ENCODE measurements at places on chromosomes 4 and X. TPM values are rescaled to one million over a fixed set of nuclear protein-coding genes. Genes with fewer than 3 reads are reported as not detected.

PGRMC2 gene
- total RNA-seq = 75.3 TPM

CXXC4 gene
- total RNA-seq = 0.96 TPM

BBS12 gene
- 3.3 TPM for total RNA-seq

WDFY3 gene
- 55.5 TPM for total RNA-seq

DCX gene
- not detected for total RNA-seq

ACSL1 gene
- total RNA-seq = 39.0 TPM

FAM53A gene
- 1.8 TPM for total RNA-seq

GRCh38 chr4:18050448-18050847, 28.9 kb upstream of the LCORL start:
- DNase-seq = no peak

GRCh38 chr4:32991663-32992062, 2271.5 kb downstream of the PCDH7 start:
- no peak for DNase-seq

GRCh38 chrX:64842492-64842891, 133.8 kb downstream of the ZC4H2 start:
- no peak for DNase-seq

GRCh38 chrX:44906542-44906941, 33.6 kb downstream of the KDM6A start:
- DNase-seq = no peak

GRCh38 chr4:79178760-79179159, 147.1 kb downstream of the NAA11 start:
- DNase-seq = no peak

DNA sequence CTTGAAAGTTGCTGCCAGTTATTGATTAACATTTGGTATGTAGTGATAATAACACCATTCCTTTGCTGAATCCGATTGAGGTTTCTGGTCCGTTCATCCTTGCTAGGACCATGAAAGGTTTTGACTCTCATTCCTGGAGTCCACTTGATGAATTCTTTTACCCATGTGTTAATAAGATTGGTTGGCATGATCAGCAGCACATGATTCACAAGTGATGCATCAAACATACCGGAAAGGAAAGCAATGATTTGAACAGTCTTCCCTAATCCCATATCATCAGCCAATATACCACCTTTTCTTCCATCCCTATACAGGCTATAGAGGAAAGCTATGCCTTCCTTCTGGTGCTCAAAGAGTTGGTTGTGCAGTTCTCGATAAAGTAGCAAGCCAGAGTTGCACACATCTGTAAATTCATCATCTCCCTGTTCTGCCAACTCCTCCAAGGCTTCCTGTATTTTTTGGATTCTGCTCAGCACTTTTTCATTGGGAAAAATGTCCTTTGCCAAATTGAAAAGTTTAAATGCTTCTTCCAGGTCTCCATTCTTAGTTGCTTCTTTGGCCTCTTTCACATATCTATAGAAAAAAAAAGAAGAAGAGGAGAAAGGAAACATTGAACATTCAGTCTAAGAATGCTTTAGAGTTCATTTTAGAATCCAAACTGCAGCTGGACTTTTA, 26.7 kb downstream of the PIN4 start:
- DNase-seq = no peak

- DNase-seq = no peak
These were observed 231.1 kb downstream of the ARAP2 start for GRCh38 chr4:36013206-36013605.

DNA sequence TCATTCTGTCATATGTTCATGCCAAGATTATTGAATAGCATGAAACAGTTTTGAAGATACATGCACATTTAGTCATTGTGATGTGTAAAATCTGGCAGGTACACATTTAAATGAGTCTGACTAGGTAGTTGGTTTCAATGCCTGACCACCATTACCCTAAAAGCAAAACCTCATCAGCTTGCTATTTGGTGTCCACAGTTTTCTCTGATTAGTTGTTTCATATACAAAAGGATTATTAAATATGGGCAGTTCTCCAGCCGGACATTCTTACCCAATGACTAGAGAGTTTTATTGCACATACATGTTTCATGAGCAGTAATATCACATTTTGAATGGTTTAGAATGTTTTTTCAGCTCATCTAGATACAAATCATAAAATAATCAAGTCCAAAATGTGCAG, 23.7 kb downstream of the DCHS2 start:
- no peak for DNase-seq

DNA sequence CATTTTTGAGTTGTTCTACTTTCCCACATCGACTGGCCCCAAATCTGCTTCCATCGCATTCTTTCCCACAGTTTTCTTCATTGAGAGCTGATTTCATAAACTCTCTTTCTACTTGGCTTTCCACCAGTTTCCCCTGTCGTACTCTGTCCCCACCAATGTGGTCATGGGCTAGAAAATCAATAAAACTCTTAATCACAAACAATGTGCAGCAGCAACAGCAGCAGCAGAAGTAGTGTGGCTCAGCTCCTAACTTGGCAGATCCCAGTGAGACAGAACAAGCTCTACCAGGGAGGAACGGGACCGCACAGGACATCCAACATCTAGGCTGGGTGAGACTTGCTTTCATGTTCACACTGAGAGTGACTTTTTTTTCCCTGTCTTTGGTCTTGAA, 3.1 kb upstream of the SETD7 start:
- no peak for DNase-seq

- DNase-seq = no peak
These were observed 28.7 kb upstream of the MAP3K15 start for GRCh38 chrX:19543951-19544381.

DNA sequence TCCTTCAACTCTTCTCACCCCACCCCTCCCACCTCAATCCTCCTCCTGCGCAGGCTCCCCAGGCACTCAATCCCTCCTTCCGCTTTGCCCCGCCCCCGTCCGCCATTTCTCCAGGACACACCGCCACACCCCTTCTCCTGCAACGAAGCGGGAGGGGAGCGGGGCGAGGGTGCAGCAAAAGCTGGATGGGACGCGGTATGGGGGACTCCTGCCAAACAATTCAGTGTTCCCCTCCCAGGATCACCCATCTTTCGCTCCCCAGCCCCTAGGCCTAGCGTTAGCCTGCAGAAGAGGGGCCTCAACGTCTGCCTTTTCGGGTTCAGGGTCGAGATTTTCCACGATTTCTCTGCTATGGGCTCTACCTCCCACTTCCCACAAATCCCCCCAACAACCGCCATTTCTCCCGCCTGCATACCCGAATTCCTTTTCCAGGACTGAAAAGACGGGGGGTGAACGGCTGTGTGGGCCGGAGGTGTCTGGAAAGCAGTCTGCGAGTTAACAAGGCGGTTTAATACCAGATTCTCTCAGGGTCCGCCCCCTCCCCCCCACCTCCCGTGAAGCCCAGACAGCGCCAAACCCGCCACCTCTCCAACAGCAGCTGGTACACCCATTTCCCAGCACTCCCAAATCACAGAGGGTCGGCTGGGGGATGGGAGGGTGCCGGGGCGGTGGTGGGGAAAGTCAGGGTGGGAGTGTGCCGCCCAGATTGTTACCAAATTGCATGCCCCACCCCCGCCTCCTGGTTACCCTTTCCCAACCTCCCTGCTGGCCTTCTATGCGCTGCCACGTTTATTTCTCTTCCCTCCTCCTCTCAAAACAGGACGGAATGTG, 774 bp downstream of the ARMCX2 start:
- DNase-seq = peak; percentile 81

DNA sequence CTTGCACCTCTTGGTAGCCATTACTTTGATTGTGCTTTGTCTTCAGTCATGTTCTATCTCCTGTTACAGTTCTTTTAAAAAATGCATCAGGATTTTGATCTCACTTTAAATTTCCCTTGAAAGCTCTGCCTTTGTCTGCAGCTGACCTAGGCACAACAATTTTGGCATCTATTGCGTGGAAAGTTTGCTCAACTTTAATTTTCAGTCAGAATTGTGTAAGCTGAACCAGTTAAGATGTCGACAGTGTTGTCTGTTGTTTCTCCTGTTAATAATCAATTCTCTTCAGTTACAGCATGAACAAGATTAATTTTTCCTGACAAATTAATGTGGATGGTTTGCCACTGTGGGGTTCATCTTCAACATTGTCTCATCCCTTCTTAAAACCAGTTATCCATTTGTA, 34.9 kb downstream of the TIGD2 start:
- no peak for DNase-seq

DNA sequence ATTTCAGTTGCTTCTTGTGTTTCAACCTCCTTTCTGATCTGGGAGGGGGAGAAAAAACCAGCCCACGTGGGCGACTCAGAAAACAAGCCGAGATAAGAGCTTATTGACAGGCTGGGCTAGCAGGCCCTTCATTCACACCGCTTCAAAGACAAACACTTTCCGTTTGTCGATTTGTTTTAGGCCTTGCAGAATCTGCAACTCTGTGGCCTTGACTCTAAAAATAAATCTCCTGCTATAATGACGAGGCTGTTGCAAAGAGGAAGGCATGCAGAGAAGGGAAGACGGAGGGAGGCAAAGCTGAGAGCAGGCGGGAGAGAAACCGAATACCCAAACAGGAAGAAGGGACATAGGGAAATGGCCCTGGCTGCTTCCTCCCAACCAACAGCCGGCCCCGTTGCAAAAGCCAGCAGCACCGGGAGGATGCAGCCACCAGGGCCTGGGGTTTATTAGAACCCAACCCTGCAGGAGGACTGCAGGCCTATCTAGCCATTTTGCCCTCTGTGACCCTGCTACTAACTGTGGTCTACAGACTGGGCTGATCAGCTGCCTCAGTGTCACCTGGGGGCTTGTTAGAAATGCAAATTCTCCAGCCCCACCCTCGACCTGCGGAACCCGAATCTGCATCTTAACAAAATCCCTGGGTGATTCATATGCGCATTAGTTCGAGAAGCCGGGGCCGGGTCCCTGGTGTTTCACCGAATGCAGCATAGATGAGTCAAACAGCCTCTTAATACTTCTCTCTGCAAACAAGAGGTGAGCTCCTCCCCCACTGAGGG, 325.5 kb downstream of the BCOR start:
- DNase-seq = no peak

DNA sequence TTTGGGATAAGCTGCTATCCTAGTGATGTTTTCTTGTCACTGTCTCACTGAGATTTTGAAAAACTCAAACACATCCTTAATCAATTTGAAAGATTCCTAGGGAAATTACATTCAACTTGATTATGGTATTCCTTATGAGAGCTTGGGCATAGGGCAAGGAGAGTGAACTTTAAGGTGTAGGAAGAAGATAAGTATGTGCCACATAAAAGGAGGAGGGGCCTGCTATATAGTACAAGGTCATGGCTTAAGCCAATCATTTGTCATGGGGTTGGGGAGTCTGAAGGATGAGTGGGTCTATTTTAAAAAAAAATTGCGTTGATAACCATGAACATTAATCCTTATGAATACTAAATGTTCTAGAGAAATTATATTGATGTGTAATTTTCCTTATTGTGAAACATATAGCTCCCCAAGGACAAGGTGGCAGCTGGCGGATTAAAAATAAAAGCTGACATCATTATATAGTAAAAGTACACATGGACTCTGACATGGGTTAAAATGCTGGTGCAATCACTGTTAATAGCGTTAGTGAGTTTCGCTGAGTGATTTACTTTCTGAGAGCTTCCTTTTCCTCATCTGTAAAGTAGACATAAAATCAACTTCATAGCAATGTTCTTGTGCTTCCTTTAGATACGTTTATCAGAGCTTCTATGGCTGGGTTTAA, 17.4 kb downstream of the GALNT7 start:
- DNase-seq = peak; percentile 42

DNA sequence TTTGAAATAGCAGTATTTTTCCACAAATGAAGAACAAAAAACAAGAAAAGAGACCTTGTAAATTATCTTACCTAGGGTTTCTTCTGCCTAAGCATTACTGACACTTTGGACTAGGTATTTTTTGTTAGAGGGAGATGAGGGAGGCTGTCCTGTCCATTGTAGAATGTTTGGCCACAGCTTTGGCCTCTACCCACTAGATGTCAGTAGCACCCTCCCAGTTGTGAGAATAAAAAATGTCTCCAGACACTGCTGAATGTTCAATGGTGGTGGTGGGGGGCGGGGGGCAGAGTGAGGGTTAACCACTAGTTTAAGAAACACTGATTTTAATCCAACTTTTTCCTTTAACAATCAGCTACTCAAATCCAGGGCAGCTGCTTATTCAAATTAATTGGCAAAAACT, 25.8 kb downstream of the OTUD4 start:
- DNase-seq = peak; percentile 23

- no peak for DNase-seq
These were observed 38.8 kb downstream of the MSN start for GRCh38 chrX:65706041-65706828.

DNA sequence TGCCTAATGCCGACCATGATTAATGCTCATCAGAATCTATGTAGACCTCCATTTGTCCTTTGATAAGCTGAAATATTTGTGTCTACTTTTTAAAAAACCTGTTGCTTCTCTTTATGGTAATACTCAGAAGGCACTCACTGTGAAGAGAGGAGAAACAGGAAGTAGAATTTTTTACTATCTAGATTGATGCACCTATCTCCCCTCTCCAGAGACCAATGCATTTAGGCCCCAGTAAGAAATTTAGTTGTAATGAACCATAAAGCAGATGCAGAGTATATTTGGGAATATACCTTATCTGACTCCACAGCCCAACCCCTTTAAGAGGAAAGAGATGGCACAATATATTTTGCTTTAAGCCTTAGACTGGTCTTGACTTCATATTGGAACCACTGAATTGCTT, 11.1 kb downstream of the TBL1X start:
- DNase-seq = no peak

- DNase-seq = no peak
These were observed 37.6 kb downstream of the ARAP2 start for GRCh38 chr4:36206603-36207311.

- no peak for DNase-seq
These were observed 77.2 kb downstream of the ARFIP1 start for GRCh38 chr4:152856960-152857359.

DNA sequence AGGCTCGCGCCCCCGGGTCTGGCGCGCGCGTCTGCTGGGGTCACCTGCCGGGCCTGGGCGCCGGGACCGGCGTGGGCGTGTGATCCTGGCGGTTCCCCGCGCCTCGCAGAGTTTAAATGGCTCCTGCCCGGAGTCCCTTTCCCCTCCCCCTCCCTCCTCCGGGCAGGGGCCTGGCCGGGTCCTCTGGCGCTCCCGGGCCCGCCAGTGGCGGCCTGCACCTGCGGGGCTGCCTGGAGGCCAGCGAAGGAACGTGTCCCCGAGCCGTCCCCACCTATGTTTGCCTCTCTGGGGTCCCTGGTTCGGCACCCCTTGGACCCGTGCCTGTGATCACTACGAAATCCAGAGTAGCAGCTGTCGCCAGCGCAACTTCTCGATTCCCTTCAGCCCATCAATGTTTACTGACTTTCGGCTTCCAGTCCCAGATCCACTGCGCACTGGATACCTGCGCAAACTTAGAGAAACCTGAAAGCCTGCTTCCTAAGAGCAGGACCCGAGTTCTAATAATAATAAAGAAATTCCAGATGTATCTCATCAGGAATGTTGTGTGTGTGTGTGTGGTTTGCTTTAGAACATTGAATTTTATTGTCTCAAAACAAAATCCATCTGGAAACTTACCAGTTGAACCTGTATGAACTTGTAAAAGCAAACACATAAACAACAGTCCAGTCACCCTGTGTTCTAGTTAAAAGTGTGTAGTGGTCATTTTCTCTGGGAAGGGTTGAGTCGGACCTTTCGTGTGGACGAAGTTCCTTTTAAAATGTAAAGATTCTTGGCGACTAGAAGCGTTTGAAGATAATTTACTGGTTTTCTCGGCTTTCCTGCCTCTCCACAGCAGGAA, 788 bp downstream of the SHROOM2 start:
- DNase-seq = peak; percentile 44

GRCh38 chrX:8783097-8783713, 18.0 kb downstream of the FAM9A start:
- DNase-seq = no peak

- peak; percentile 39 for DNase-seq
These were observed 1.4 kb downstream of the CPLX1 start for GRCh38 chr4:824461-825062.

- DNase-seq = no peak
These were observed 433 bp upstream of the ADH6 start for GRCh38 chr4:99219479-99219878.

GRCh38 chrX:118038614-118039365, 77.8 kb downstream of the KLHL13 start:
- DNase-seq = no peak
